ENCODE measurements at places on chromosomes 2 and 18.

DNA sequence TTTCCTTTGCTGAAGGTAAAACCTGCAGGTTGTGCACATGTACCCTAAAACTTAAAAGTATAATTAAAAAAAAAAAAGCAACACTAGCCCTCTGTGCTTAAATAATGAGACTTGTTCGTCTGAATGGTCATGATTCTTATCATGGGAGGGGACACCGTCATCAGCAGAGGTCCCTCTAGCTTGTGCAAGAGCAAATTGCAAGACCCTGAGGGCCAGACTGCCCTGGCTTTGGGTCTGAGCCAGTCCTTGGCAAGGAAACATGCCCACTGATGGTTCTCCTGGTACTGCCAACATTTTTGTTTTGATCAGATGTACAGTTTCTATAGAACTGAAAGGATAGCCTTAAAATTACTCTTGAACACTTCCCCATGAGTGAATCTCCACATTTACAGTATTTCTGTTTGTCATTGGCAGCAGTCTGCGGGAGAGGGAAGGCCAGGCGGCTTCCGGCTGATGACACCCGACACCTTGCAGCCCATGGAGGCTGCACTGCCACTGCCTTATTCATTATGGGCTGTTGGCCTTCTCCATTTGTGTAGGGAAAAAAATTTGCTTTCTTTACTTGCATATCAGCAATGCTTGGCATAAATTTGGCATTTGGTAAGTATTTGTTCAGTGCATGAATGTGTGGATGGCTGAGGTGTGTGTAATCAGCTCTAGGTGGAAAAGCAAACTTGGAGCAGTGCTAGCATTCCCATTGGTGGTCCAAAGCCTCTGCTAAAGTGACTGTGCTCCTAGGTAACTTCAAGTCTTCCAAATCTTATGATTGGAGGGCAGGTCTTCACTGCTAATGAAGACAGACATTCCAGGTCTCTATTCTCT lies 161.6 kb upstream of the ALKAL2 start:
- DNase-seq = no peak

DNA sequence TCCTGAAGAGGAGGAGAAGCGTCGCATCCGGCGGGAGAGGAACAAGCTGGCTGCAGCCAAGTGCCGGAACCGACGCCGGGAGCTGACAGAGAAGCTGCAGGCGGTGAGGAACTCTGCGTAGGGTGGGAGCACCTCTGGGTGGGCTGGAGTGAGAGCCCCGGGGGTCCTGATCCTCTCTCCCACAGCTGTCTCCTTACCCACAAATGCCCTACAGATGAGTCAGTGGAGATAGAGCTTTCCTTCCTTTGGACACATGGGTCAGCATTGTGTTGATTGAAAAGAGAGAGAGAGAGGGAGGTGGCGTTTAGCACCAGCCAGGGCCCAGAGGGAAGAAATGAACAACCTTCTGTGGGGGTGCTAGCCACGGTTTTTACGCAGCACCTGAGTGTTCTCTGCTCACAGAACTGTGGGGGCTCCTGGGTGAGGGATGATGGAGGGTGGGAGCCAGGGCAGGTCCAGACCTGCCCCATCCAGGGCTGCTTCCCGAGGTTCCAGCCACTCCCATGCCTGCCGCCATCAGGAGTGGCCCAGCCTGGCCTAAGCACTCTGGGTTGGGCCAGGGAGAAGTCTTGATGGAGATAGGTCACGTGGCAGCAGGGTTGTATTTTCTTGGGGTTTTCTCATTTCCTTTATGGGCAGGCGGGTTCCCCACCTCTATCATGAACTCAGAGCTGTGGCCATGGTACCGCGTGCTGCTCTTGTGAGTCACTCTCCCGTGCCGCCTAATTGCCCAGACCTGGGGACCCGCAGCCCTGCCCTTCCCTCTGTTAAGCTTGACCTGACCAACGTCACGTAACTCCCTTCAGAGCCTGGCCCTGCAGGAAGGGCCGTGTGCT lies 16.3 kb downstream of the FOSL2 start:
- peak; percentile 54 for DNase-seq

DNA sequence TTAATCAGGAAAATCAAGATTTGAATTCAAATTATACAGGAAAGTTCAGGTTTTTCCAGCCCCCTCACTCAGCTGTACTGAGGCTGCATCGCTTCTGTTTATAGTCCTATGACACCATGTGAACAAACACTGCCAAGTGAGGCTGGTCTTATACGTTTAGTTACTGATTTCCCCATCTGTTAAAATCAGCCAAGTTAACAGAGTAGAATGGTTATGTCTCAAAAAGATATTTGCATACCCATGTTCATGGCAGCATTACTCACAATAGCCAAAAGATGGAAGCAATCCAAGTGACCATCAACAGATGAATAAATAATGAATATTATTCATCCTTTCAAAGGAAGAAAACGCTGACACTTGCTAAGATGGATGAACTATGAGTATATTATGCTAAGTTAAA lies 43.8 kb downstream of the REEP1 start:
- no peak for DNase-seq

DNA sequence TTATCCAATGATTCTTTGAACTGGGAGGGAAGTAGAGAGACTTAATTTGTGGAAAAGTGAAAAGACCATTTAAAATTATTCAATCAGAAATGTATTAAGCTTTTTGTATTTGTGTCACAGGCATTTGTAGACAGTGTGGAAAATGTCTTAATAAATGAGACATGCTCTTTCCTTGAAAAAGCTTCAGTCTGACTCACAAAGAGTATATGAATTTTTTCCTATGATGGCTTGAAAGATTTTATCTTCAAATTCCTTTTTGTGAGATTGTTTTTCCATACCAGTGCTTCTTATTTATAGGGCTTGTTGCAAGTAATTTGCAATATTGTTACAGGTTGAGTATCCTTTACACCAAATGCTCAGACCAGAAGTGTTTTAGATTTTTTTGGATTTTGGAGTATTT lies 39.5 kb downstream of the STON1 start:
- DNase-seq = no peak

- DNase-seq = no peak
Observed at GRCh38 chr18:10015941-10016819, 102.4 kb downstream of the VAPA start.

DNA sequence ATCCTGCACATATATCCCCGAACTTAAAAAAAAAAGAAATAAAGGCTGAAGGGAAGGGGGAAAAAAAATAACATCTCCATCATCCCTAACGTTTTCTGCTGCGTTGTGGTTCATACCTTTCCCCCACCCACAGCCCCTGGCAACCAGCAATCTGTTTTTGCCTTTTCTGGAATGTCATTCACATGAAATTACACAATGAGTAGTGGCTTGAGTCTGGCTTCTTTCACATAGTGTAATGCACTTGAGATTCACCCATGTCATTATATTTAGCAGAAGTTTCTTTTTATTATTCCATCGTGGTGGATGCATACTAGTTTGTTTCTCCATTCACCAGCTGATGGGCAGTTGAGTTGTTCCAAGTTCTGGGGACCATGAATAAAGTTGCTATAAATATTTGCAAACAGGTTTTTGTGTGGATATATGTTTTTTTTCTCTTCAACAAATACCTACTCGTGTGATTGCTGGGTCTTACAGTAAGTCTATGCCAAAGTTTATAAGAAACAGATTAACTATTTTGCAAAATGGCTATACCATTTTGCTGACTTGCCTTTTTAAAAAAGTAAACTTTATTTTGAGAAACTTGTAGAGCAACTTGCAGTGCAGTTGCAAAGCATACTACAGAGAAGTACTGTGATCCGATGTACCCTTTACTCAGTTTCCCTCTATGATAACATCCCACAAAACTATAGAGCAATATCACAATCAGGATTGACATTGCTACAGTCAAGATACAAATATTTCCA lies 322.5 kb downstream of the LPIN1 start:
- DNase-seq = no peak

GRCh38 chr2:160301420-160301819 lies 101.3 kb upstream of the ITGB6 start:
- DNase-seq = no peak

GRCh38 chr2:171478345-171478744 lies 43.9 kb upstream of the CYBRD1 start:
- DNase-seq = no peak

GRCh38 chr18:23238152-23238531 lies 102.9 kb downstream of the CABLES1 start:
- DNase-seq = no peak

- no peak for DNase-seq
Observed at GRCh38 chr2:48587560-48587959, 30.1 kb upstream of the GTF2A1L start.

- DNase-seq = no peak
Observed at GRCh38 chr2:37586663-37587317, 84.7 kb downstream of the CDC42EP3 start.

DNA sequence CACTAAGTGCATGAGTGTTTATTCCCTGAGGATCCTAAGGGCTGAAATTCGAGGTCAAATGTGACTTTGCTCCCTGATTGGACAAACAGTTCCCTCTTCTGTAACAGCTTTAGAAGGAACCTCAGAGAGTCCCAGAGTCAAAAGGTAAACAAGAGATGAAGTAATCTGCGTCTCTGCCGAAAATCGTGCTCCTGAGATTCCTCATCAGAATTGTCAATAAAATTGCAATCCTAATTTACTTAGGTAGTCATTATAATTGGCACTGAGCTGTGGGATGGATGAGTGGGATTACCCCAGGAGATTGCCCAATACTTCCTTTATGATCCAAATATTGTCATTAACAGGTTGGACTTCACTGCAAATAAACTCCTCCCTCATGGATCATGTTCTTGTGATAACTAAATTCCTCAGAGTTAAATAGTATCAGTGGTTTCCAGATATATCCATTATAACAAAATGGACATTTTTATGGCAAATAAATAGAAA lies 907 bp upstream of the SUCLG1 start:
- DNase-seq = no peak

GRCh38 chr2:64978514-64979268 lies 10.5 kb upstream of the SLC1A4 start:
- no peak for DNase-seq

DNA sequence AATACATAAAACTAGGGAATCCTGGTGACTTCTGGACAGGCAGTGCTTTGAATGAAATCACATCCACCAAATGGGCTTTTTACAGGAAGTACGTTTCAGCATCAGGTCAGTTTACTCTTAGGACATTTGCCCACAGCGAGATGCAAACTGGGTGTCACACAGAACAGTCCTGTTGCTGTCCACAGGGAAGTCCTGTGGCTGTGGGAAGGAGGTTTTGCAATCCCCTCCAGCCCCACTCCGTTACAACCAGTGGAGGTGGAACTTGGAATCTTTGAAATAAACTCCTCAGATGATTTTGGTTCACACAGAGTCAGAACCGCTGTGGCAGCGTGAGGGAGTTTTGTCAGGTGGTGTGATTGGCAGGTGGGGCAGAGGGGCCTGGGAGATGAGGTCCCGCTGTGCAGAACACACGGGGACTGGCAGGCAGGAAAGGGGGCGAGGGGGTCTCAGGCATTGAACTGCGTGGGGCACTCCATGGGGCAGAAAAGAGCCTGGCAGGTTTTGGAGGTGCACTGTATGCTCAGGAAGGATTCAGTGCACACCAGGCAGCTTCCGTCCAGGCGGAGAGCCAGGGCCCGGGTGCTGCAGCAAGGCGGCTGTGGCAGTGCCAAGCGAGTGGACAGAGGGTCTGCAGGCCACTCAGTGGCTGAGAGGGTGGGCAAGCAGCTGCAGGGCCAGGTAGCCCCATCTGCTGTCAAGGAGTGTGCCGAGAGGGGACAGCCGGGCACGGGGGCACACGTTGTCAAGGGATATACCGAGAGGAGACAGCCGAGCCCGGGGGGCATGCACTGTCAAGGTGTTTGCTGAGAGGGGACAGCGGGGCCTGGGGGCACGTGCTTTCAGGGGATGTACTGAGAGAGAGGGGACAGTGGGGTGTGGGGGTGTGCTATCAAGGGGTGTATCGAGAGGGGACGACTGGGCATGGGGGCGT lies 148.7 kb downstream of the LDLRAD4 start:
- DNase-seq = no peak

DNA sequence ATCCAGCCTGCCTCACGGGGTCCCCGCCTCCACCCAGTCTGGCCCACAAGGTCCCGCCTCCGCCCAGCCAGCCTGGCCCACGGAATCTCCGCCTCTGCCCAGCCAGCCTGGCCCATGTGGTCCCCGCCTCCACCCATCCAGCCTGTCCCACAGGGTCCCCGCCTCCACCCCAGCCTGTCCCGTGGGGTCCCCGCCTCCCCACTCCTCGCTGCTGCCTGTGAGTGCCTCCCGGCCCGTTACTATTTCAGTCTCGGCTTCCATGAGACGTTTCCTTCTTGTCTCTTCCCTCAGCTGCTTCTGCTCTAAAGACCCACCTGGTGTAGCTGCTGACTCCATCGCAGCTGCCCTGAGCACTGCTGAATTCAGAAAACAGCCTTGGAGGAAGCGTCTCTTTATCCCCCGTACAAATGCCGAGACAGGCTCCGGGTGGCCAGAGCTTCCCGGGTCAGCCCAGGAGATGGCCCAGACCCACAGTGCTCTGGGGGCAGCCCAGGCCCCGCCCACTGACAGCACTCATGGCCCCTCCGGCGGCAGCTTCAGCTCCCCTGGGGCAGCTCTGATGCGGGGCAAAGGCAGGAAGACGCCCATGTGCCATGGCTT lies 69.8 kb downstream of the NFATC1 start:
- no peak for DNase-seq

DNA sequence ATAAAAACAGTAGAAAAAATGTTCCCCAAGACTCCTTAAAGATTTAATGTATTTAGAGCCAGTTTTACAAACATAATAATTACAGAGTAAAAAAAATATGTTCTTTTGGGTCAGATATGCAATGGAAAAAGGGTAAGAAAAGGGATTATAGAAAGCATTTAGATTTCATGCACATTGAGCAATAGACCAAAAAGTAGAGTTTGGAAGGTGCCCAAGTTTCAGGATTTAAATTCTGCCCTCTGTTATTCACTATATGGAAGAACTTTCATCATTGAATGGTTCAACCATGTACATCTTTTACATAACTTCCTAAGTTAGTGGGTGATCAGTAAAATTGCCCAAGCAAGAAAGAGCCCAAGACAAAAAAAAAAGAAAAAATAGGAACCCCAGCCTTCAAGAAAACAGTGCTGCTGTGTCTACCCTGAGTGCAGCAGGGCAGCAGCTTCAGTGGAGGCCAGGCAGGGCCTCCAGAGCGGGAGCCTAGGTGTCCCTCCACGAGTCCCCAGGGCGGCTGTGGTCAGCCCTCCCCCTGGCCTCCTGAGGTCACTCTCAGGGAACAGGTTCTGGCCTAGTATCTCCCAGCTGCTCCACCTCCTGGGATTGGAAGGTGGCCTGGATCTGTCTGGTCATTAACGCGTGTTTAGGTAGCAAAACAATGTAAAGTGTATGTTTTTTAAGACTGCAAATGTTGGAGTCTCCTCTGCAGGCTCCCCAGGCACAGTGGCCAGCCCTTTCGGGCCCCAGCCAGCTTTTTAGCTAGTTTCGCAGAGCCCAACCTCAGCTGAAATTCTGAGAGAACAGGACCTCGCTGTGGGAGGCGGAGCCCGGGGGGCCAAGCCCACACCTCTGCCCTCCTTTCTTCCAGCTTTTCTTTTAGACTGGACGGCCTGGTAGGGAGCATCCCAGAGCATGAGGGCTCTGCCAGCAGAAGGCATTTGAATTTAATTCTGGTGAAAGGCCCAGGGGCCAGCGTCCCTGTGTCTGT lies 77.3 kb downstream of the TEX51 start:
- DNase-seq = no peak
